T-helper 1 cell (primary cell): ENCODE measurements at places on chromosomes 5 and 9.

- no peak for DNase-seq
These were observed 408.8 kb downstream of the ADGRV1 start for GRCh38 chr5:90967443-90967842.

GRCh38 chr9:114616684-114617520, 5.8 kb downstream of the TMEM268 start:
- DNase-seq, result no peak

DNA sequence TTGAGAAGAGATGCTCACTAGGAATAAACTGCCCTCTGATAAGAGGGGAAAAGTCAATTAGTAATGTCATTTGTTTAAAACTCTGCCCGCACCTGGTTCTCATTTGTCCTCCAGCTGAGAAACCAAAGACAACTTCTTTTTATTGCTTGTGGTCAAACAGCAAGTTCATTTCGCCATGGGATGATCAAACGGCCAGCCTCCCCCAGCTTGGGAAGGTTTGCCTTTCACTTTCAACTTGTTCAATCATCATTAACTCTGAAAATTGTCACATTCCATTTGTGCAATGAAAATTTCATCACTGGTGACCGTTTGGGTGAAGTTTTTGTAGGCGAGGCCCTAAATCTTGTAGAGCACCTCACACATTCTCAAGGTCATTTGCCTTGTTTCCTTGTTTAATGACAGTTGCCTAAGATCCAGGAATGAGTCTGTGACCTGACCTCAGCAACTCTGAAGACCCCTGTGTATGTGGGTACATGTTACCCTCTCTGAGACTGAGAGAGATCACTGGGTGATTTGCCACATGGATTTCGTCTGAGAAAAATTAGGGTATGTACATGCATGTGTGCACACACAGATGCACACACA, 117.7 kb downstream of the MARCHF3 start:
- DNase-seq, result no peak

GRCh38 chr5:54738118-54738972, 220.8 kb downstream of the SNX18 start:
- DNase-seq, result no peak

- no peak for DNase-seq
These were observed 151.2 kb downstream of the ERCC6L2 start for GRCh38 chr9:96026655-96027213.

- no peak for DNase-seq
These were observed 40.9 kb upstream of the FABP6 start for GRCh38 chr5:160188141-160189015.

- no peak for DNase-seq
These were observed 102.6 kb downstream of the ADAMTS2 start for GRCh38 chr5:179242676-179243075.

GRCh38 chr5:151222790-151223446, 974 bp downstream of the CCDC69 start:
- peak; percentile 33 for DNase-seq

- no peak for DNase-seq
These were observed 3.4 kb downstream of the CAMSAP1 start for GRCh38 chr9:135903786-135904520.

- DNase-seq, result no peak
These were observed 55.5 kb upstream of the FST start for GRCh38 chr5:53424686-53425615.

- DNase-seq, result no peak
These were observed 876 bp upstream of the JAK2 start for GRCh38 chr9:4984171-4984620.

- DNase-seq, result no peak
These were observed 28.1 kb upstream of the UGCG start for GRCh38 chr9:111868475-111868874.

- no peak for DNase-seq
These were observed 536.5 kb upstream of the ACO1 start for GRCh38 chr9:31847963-31848362.

DNA sequence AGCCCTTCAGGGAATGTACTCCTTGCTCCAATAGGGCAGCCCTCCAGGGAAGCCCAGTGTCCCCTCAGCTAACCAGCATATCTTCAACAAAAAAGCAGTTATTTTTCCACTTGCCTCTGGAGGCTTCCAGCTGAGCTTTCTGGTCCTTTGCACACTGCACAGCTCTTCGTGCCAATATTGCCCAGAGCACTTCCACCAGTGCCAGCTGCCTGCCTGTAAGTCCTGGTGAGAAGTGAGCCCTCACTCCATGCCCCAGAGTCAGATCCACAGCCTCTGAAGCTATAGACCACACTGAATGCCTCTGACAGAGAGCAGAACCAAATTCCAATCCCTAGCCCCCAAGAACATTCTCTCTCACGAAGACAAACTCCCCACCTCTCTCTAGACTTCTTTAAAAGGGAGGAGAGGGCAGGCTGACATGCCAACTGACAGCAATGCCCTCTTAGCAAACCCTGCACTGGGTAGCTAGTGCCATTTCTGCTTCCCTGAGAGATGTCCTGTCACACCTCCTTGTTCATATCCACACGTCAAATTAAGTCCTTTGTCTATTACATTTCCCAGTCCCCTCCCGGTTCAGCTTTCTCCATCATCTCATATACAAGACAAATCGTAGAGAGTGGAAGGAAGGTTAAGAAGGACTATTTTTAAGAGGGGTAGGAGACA, 12.7 kb upstream of the HEXB start:
- no peak for DNase-seq

- no peak for DNase-seq
These were observed 314.6 kb upstream of the KIF2A start for GRCh38 chr5:61991430-61991829.

- DNase-seq, result no peak
These were observed 96.1 kb upstream of the DNAH5 start for GRCh38 chr5:14040542-14040941.

GRCh38 chr5:39605588-39606575, 181.1 kb upstream of the DAB2 start:
- DNase-seq, result no peak

- no peak for DNase-seq
These were observed 116.0 kb downstream of the NMUR2 start for GRCh38 chr5:152288917-152289595.

GRCh38 chr9:72462340-72462739, 59.1 kb upstream of the TMC1 start:
- no peak for DNase-seq

- DNase-seq, result no peak
These were observed 11.5 kb upstream of the CLIC3 start for GRCh38 chr9:137007816-137008270.

- no peak for DNase-seq
These were observed 45.4 kb downstream of the RAB14 start for GRCh38 chr9:121156263-121156731.

DNA sequence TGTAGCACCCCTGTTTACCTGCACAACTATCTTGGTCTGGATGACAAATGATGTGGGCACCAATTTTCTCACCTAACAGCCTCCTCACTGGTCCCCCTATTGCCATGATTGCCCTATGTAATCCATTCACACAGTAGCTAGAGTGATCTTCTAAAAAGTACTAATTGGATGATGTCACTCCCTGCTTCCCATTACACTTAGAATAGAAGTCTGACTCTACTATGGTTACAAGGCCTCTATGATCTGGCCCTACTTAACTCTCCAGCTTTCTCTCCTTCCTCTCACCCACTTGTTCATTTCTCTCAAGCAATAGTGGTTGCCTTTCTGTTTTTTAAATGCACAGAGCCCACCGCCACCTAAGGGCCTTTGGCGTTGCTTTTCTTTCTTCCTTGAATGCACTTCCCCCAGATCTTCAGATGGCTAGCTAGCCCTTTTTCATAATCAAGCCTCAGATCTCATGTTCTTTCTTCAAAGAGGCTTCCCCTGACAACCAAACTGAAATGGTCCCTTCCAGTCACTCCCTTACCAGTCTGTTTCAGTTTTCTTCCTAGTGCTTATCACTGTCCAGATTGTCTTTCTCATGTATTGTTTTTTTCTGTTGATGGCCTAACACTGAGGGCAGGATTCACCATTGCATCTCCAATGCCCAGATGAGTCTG, 8.7 kb downstream of the IGIP start:
- no peak for DNase-seq

DNA sequence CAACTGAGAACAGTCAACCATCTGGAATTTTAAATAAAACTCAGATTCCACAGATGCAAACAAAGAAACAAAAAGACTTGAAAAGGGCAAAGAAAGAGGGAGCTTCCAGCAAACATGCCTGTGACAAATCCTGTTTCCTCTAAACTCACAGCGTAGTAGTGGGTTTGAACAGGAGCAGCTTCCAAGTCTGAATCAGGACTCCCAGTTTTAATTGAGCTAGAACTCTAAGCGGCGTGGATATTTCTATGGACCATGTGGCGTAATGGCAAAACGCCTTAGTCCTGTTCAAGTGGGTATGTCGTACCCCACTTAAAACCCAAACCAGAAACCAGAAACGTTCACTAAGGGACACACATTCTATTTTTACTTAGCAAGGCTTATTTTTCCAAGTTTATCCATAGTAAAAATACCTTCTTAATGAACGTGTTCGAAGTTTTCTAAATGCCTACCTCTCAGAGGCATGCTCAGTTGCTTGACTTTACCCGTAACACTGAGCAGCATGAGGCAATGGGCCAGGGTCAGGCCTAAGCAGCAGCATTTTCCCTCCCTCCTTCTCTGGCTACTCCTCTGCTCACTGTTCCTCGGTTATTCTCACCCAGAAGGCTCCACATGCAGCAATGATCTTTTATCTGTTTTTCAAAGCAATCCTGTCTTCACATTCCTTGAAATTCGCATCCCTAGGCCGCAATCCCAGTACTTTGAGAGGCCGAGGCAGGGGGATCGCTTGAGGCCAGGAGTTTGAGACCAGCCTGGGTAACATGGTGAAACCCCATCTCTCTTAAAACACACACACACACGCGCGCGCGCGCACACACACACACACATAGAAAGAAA, 77.9 kb downstream of the FNBP1 start:
- DNase-seq, result no peak

- DNase-seq, result no peak
These were observed 422.6 kb upstream of the CD180 start for GRCh38 chr5:67619235-67619634.

GRCh38 chr9:1732670-1733069, 282.5 kb upstream of the SMARCA2 start:
- DNase-seq, result no peak

GRCh38 chr9:120741701-120742100, 27.4 kb upstream of the MEGF9 start:
- DNase-seq, result no peak

- no peak for DNase-seq
These were observed 194.8 kb upstream of the IL12B start for GRCh38 chr5:159525117-159525516.

DNA sequence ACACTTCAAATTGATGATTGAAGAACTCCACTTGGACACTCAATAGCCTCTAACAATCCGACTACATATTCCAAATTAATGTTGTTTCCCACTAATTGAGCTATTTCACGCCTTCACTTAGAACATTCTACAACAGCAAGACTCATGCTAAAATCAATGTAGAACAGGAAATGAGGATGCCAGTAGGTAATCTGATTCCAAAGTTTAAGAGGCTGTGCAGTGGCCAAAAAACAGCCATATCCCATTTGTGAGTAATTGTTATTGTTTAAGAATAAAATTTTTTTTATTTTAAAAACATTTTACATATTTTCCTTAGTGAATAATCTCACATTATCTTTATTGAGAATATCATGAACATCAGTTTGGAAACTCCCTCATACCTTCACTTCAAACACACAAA, 35.7 kb upstream of the GHR start:
- DNase-seq, result no peak

DNA sequence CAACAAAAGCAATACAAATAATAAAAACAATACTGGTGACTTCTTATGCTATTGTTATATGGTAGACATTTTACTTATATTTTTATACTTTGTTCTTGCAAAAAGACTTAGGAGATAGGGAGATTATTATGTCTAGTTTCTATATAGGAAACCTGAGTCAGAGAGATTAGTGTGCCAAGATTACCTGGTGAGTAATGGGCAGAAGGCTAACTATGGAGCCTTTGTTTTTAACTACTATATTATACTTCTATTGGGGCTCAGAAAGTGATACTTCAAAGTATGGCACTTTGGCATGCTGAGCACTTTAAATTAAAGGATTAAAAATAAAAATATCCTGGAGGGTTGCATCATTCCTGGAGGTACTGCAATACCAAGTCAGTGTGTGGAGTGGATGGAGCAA, 117.5 kb upstream of the CLINT1 start:
- DNase-seq, result no peak

DNA sequence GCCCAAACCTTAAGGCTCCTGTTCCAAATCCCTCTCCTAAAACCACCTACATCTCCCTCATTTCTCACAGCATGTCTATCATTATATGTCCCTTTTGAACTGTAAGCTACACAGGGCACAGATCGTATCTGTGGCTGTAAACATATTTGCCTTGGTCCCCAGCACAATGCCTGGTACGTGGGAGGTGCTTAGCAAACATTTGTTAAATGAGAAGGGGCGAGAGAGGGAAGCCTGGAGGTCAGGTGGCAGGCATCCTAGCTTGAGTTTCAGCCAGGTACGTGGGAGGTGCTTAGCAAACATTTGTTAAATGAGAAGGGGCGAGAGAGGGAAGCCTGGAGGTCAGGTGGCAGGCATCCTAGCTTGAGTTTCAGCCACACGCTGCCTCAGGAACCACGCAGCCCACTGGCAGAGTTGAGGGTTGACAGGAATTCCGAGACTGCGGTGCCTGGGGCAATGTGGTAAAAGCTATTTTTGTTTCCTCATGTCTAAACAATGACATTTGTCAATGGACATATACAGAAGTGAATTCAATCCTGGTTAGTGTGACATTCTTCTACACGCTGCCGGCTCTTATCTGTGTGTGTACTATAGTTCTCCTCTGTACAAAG, 113.6 kb downstream of the EFNA5 start:
- DNase-seq, result no peak

DNA sequence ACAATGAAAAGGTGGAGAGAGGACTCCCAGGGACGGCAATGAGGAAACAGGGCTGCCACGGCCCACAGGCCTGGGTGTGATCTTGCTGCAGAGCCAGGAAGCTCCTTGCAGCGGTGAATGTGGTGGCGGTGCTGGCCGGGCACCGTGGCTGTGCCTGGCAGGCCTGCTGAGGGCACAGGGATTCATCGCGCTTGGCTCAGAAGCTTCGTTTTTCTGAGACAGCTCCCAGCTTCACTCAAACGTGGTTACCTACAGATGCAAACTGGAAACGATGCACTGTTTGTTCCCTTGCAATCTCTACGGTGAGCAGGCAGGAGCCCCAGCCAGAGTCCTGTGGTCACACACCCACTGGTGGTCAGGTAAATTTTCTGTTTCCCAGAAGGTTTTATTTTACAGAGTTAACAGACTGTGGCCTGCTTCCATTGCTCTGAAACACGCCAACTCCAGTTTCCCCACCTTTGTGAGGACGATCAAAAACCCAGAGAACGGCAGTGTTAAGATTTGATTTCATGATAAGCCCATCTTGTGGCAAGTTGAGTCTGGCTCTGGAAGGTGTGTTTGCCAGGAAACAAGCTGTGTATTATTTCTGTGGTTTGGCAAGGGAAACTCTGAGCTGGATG, 183.9 kb downstream of the AUH start:
- DNase-seq, result no peak

- no peak for DNase-seq
These were observed 19.0 kb downstream of the C9orf152 start for GRCh38 chr9:110188991-110189390.

GRCh38 chr9:5593904-5594303, 35.0 kb upstream of the RIC1 start:
- no peak for DNase-seq

GRCh38 chr5:38615042-38615441, 58.6 kb upstream of the LIFR start:
- DNase-seq, result no peak

- DNase-seq, result no peak
These were observed 50.4 kb upstream of the STXBP1 start for GRCh38 chr9:127561491-127562278.

- DNase-seq, result no peak
These were observed 23.4 kb upstream of the ARAP3 start for GRCh38 chr5:141705469-141705868.

- no peak for DNase-seq
These were observed 97.9 kb upstream of the CPEB4 start for GRCh38 chr5:173790177-173790719.
